ENCODE measurements at places on chromosomes 12 and 14. TPM values are rescaled to one million over a fixed set of nuclear protein-coding genes. Genes with fewer than 3 reads are reported as not detected.

Gene KCNK13
- 0.34 TPM for total RNA-seq

- DNase-seq, result peak; percentile 66
Observed at GRCh38 chr14:91154851-91155625, 41.2 kb downstream of the DGLUCY start.

DNA sequence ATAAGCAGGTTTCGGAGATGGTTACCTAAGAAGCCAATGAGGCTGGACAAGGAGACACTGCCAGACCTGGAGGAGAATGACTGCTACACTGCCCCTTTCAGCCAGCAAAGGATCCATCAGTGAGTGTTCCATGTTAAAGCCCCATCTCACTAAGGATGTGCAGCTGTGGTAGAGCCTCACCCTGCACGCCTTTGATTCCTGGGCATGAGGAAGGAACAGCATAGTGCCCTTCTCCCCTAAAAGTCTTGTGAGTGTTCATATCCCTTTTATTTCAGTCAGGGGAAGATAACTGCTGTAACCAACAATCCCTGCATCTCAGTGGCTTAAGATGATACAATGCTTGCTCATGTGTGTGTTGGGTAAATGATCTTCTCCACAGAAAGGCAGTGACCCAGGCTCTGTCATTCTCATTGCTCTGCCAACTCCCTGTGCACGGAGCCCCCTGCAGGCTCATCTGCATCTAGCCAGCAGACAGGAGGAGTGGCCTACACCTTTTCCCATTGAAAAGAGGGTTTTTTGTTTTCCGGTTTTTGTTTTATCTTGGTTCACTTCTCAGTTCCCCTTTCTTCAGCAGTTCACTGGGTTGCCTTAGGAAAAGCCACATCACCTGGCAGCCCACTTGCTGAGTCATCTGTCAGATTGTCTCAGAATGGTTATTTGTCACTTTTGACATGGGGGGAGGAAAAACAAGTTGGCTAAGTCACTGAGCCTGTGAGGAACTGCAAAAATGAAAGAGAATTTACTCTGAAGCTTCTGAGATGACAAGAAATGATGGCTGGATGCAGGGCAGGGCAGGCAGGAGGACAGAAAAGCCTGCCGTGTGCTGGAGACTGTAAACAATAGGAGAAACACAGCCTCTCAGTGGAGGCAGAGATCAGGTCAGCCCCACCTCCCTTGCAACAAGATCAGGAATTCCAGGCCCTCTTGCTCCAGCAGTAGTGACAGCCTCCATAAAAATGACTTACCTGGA lies 193.3 kb downstream of the ANO4 start:
- DNase-seq, result peak; percentile 22

- no peak for DNase-seq
Observed at GRCh38 chr12:103915306-103915705, 14.9 kb upstream of the HSP90B1 start.

Gene DBX2
- total RNA-seq, result not detected

DNA sequence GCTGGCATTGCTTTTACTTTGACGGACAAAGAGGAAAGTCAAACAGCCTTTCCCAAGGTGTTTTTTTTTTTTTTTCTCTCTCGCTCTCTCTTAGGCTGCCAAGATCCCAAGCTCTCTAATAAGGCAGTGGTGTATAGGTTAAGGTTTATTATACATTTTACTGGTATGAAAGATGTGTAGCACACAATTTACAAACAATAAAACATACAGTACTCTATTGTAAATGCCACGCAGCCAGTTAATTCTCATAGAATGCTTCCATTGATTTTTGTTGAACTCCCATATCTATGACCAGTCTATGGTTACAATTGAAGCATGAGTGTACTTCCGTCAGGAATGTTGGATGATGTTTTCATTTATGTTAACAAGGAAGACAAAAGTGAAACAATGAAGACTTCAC lies 106.4 kb upstream of the GSC start:
- no peak for DNase-seq

Gene SLC6A12
- 4.1 TPM for total RNA-seq

Gene KRT80
- 1.8 TPM for total RNA-seq

- DNase-seq, result peak; percentile 74
Observed at GRCh38 chr12:93002293-93003054, 73.4 kb upstream of the EEA1 start.

GRCh38 chr12:83634726-83635267 lies 948.1 kb downstream of the TMTC2 start:
- no peak for DNase-seq

Gene RASSF9
- 14.3 TPM for total RNA-seq

GRCh38 chr14:75301666-75302325 lies 23.2 kb downstream of the FOS start:
- no peak for DNase-seq

DNA sequence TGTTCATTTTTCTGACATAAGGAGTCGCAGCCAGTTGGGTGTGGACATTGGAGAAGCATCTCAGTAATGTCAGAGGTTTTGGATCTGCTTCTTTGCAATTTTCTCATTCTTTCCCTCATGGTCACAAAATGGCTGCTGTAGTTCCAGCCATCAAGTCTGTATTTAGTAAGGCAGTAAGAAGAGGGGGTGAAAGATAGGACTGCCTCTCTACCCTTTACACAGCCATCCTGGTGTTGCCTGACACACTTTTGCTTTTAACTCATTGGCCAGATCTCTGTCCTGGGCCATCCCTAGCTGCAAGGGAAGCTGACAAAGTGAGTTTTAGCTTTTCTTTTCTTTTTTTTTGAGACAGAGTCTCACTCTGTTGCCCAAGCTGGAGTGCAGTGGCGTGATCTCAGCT lies 66.2 kb downstream of the EID3 start:
- DNase-seq, result no peak

DNA sequence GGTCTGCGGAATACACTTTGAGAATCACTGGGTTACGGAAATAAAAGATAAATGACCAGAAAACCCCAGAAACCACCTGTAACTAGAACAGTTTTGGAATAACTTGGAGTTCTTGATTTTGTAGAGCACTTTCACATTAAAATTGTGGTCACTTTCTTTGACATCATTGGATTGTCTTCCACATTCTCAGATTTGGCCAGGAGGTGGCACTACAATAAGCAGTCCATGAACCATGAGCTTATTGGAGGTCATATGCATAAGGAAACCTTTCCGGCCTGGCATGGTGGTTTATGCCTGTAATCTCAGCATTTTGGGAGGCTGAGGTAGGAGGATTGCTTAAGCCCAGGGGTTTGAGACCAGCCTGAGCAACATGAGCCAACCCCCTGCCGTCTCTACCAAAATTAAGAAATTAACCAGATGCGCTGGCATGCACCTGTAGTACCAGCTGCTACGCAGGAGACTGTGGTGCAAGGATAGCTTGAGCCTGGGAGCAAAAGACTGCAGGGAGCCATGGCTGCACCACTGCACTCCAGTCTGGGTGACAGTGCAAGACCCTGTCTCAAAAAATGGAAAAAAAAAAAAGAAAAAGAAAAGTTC lies 107.7 kb upstream of the CAND1 start:
- DNase-seq, result peak; percentile 27

- no peak for DNase-seq
Observed at GRCh38 chr14:102461490-102462338, 47.9 kb downstream of the ANKRD9 start.

Data from lung (tissue), 17 donors.